ENCODE measurements at places on chromosomes 2 and 18.
A peak's percentile ranks its signal among the peaks of the same experiment; 100 is the strongest.

GRCh38 chr2:137857881-137858280 is 106.4 kb upstream of the HNMT start:
- DNase-seq: no peak

DNA sequence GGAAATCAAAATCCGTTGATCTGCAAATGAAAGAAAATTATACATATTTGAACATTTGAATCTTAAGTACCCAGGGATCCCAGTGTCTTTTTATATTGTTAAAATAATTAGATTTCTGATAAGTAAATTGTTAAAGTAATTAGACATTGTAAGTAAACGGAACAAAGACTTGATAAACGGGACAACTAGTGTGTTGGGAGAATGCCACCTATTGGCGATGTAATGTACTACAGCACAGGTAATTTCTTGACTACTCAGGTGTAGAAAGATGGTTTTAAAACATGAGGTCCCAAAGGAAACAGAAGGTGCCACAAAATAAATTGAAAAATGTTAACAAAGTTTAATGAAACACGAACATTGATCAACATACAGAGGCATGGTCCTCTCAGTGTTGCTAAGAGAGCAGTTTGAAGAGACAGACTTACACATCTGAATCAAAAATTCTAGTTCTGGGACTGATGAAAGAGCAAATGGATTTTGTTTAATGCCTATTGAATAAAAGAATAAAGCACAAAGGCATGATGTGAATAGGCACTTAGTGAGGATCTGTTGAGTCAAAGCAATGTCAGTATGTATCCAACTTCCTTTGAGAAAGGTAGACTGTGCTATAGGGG is 103.4 kb upstream of the RASGRP3 start:
- DNase-seq: no peak

- no peak for DNase-seq
These were observed 70.1 kb downstream of the PLEKHA3 start for GRCh38 chr2:178550352-178550751.

DNA sequence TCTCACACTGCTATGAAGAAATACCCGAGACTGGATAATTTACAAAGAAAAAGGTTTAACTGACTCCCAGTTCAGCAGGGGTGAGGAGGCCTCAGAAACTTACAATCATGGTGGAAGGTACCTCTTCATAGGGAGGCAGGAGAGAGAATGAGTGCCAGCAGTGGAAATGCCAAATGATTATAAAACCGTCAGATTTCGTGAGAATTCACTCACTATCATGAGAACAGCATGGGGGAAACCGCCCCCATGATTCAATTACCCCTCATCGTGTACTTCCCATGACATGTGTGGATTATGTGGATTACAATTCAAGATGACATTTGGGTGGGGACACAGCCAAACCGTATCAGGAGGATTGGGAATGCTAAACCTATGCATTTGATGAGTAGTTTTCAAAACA is 380.3 kb upstream of the SPHKAP start:
- no peak for DNase-seq

- DNase-seq: no peak
These were observed 883.1 kb upstream of the KLHL29 start for GRCh38 chr2:22501851-22502250.

GRCh38 chr18:26863921-26864497 is 1.5 kb downstream of the AQP4 start:
- DNase-seq: no peak

DNA sequence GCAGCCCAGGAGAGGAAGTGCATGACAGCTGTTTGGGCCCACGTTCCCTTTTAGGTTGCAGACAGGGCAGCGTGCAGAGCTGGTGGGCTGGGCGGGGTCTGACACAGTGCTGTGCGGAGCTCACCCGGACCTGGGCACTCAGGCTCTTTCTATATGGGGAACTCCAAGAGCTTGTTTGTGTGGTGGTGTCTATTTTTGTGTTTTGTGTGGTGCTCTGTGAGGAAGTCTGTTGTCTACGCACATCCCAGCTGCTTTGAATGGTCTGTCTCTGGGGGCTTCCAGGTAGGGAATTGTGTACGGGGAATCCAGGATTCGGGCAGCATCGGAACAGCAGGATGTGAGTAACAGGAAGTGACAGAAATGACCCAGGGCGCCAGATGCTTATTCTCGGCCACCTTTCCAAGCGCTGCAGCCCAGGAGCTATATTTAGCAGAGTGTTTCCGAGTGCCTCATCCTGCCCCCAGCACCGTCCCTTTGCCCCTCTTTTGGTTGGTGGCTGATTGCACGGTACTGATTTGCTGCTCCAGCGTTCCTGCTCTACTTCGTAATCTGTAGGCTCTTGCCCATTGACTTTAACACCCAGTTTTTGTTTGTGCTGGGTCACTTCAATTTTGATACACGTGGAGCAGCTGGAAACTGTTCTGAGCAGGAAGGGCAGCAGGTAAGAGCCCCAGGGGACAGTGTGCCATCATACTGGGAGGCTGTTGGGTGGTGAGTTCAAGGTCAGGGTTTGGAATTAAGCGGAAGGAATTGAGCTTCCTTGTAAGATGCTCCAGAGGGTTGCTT is 64.7 kb downstream of the DGKD start:
- DNase-seq: peak; percentile 77

DNA sequence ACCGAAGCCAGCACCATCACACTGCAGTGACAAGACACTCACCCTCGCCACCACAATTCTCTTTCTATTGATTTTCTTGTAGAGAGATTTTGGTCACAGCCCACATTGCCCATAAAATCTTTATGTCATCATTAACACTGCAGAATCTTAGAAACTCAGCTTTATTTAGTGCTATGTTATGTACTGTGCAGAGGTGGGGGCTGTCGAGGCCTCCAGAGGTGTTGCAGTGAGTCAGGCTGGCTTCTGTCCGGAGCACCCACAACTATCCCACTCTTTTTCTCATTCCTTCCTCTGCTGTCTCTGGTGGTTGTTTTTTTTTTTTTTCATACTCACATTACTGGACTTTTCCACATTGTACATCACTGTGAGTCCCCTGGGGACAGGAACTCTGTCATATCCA is 677.4 kb upstream of the HS6ST1 start:
- DNase-seq: no peak

DNA sequence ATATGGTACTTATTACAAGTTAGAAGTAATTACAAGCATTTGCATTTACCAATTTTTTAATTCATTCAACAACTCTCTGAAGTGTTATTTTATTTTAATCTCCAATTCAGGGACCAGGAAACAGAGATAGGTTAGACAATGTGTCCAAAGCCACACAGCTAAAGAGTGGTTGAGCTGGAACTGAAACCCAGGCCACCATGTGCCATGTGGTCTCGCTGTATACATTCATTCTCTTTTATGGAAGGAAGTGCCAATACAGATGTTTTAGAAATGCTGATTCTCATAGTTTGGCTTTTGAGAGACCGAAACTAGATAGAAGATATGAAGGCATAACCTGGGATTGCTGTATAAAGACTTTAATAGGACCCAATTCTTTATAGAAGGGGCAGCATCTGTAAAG is 684.6 kb upstream of the ID2 start:
- no peak for DNase-seq

GRCh38 chr2:238942726-238943300 is 94.9 kb downstream of the TWIST2 start:
- no peak for DNase-seq

GRCh38 chr2:102139851-102140250 is 2.7 kb upstream of the IL1R1 start:
- DNase-seq: no peak

GRCh38 chr18:9766076-9766481 is 58.0 kb downstream of the RAB31 start:
- DNase-seq: no peak

DNA sequence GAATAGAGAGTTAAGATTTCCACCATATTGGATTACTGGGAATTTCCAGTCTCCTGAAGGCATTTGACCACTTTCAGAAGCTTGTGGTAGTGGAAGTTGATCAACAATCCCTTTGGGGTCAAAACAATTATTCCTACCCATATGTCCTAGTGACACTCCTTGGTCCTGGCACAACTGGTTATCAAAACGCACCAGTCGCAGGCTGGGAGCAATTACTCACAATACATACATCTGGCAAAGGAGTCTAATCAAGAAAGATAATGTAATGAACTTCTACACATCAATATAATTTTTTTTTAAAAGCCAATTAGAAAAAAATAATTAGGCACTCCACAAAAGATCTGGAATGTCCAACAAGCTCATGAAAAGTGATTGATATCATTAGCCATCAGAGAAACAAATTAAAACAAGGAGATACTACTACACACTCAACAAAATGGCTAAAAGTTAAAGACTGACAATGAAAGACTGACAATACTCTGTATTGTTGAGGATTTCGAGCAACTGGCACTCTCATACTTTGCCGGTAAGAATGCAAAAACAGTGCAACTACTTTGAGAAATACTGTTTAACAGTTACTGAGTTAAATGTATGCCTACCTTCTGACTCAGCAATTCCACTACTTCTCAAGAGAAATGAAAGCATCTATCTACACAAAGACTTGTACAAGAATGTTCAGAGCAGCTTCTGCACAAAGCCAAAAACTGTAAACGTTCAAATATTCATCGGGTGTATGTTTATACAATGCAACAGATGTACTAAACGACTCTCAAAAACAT is 2.0 kb downstream of the INO80C start:
- DNase-seq: no peak

- DNase-seq: no peak
These were observed 105.3 kb downstream of the COMMD1 start for GRCh38 chr2:62010632-62011256.
